ENCODE measurements at places on chromosomes 2 and 18.

- no peak for DNase-seq
These were observed 217.6 kb downstream of the ATAD2B start for GRCh38 chr2:23709311-23709710.

- no peak for DNase-seq
These were observed 46.8 kb downstream of the RNF138 start for GRCh38 chr18:32138332-32138982.

DNA sequence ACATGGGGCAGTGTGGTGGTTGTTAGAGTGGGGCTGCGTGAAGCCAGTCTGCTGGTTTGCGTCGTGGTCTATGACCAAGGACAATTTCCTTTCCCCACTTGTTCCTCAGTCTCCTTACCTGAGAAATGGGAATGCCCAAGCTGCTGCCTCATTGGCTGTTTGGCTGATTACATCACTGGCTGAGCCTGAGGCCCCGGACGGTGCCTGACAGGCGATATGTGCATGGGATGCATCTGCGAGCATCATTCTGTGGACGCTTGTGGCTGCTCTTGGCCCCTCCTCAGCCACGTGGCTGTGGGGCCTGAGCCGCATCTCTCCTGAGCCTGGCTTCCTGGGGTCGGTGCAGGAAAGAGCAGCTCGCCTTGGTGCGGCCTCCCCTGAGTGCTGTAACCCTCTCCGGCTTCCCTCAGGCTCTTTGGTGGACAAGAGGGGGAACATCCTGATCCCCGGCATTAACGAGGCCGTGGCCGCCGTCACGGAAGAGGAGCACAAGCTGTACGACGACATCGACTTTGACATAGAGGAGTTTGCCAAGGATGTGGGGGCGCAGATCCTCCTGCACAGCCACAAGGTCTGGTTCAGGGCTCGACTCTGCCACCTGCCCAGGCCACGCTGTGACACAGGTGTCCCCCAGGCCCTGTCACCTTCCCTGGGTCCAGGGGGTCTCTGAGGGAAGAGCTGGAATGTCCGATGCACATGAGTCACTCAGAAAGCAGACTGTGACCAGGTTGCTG is 17.2 kb downstream of the CNDP2 start:
- DNase-seq = no peak

GRCh38 chr2:22912398-22912797 is 472.6 kb upstream of the KLHL29 start:
- DNase-seq = no peak

- DNase-seq = no peak
These were observed 46.6 kb downstream of the HS6ST1 start for GRCh38 chr2:128271911-128272600.

GRCh38 chr18:7317804-7318231 is 86.9 kb downstream of the LRRC30 start:
- DNase-seq = no peak

GRCh38 chr2:17036361-17036760 is 370.7 kb upstream of the CYRIA start:
- DNase-seq = no peak

- DNase-seq = no peak
These were observed 483.6 kb downstream of the EPHA4 start for GRCh38 chr2:221088506-221088905.

DNA sequence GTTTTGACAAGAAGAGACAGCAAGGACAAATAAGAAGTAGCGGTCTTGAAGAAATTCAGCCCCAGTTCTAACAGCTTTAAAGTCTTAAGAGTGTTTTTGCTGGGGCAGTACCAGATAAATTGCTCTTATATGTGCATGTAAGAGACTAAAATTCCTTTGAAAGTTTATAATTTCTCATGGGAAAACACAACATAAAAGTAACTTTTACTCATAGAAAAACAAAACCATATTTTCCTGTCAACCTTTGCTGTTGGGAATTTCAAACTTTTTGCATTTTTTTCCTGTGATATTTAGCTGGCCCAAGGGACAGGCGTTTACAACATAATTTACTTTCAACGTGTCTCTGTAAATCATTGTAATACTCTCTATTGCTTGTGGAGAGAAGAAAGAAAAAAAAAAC is 767.8 kb upstream of the ZEB2 start:
- no peak for DNase-seq

GRCh38 chr2:37232131-37232933 is 874 bp downstream of the NDUFAF7 start:
- peak; percentile 44 for DNase-seq

GRCh38 chr18:77571743-77572142 is 322.1 kb downstream of the GALR1 start:
- DNase-seq = no peak

DNA sequence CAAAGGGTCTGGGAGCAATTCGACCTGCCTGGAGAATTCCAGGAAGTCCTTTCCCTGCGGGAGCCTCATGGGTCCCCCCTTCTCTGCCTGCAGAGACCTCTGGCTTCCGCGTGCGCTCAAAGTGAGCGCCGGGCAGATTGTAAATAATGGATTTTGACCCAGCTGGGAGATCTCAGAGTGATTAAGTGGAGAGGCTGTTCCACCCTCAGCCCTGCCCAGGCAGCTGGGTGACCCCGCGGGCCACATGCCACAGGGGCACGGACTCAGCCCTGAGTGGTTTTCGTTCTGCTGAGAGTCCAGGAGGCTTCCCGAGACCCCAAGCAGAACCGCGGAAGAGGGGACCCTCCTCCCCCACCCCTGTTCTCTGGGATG is 1.2 kb downstream of the KCNG2 start:
- no peak for DNase-seq

- no peak for DNase-seq
These were observed 65.1 kb downstream of the TIMM21 start for GRCh38 chr18:74213429-74213828.

DNA sequence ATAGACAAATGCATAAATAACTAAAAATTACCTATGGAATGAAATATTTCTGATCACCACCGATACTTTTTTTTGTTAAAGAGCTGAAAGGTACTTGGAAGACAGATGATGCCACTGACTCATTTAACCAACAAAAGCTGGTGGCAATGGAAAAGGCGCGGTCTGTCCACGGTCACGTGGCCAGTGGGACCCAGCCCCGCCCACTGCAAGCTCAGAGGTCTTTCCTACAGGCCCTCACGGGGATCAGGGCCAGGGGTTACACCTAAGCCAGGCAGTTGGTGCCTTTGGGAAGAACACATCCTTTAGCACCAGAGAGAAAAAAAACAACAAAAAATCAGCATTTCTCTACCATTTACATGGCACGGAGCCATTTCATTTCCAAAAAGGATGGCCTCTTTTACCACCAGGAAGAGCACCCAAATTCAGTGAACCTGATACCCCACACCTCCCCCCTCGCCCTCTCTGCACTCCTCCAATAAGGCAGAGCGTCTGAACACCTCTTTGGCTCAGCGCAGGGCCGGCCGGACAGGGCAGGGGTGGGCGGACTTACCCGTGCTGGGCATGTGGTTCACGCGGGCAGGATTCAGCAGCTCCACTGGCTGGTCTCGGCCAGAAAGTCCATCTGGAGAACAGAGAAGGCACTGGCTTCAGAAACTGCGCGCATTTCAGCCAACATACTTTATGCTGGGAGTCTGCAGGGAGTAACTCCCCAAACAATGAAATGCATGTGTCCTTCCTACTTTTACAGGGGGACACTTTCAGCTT is 164.6 kb downstream of the HDAC4 start:
- DNase-seq = no peak

DNA sequence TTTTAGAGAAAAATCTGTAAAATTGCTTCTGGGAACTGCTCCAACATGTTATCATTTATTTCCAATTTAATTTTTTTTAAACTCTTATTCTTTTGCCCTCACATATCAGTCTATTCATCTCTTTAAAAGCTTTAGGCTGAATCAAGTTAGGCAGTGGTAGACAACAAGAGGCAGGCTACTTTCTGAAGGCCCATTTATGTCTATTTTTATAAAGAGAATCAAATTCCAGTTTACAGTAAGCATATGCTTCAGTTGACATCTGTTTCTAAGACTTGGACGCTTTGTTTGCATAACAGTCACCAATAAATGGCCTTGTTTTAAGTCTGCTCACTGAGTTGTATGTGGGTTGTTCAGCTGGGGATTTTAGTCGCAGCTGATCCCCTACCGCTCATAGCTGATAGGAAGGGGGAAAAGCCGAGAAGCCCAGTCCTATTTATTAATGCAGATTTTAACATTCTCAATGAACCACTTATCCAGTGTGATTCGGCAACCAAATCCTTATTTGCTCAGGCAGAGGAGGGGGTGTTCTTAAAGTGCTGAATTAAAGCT is 260.4 kb upstream of the SIX3 start:
- DNase-seq = no peak

DNA sequence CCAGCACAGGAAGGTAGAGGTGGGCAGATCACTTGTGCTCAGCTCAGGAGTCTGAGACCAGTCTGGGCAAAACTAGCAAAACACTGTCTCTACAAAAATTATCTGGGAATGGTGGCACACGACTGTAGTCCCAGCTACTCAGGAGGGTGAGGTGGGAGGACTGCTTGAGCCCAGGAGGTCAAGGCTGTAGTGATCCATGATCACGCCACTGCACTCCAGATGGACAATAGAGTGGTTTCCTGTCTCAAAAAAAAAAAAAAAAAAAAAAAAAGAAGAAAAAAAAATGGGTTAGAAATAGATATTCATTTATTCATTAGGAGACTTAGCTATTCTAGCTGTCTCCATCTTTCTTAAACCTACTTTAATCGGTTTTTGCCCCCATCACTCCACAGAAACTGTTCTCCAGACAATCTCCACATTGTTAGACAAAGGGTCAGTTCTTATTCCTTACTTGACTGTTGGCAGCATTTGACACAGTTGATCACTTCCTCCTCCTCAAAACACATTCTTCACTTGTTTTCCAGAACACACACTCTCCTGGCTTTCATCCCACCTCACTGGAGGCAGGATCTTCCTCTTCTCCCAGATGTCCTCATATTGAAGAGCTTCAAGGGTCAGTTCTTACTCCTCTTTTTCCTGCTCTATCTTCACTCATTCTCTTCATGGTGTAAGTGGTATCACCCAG is 103.1 kb downstream of the DTNB start:
- DNase-seq = no peak

GRCh38 chr2:7681881-7682461 is 764.8 kb downstream of the RNF144A start:
- DNase-seq = no peak

GRCh38 chr2:55985406-55985805 is 61.8 kb upstream of the EFEMP1 start:
- DNase-seq = no peak

GRCh38 chr2:6975988-6976387 is 58.8 kb downstream of the RNF144A start:
- no peak for DNase-seq

GRCh38 chr2:198219292-198219691 is 414.9 kb downstream of the PLCL1 start:
- no peak for DNase-seq

DNA sequence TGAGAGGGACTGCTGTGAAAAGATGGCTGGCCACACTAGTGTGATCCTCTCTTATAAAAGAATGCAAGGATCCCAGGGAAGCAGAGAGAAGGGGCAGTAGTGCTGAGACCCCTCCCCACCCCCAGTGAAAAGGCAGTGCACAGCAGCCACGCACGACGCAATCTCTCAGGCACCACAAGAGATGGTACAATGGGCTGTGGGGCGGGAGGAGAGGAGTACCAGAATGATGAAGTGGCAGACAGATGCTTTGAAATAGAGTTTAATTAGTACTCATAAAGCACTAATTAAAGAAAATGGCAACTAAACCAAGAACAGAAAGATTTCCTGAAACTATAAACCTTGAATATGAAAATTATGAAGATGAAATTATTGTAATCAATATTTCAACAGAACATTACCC is 29.0 kb downstream of the B4GALT6 start:
- DNase-seq = no peak

- DNase-seq = peak; percentile 53
These were observed 279.9 kb downstream of the ALPK2 start for GRCh38 chr18:58348951-58349350.

DNA sequence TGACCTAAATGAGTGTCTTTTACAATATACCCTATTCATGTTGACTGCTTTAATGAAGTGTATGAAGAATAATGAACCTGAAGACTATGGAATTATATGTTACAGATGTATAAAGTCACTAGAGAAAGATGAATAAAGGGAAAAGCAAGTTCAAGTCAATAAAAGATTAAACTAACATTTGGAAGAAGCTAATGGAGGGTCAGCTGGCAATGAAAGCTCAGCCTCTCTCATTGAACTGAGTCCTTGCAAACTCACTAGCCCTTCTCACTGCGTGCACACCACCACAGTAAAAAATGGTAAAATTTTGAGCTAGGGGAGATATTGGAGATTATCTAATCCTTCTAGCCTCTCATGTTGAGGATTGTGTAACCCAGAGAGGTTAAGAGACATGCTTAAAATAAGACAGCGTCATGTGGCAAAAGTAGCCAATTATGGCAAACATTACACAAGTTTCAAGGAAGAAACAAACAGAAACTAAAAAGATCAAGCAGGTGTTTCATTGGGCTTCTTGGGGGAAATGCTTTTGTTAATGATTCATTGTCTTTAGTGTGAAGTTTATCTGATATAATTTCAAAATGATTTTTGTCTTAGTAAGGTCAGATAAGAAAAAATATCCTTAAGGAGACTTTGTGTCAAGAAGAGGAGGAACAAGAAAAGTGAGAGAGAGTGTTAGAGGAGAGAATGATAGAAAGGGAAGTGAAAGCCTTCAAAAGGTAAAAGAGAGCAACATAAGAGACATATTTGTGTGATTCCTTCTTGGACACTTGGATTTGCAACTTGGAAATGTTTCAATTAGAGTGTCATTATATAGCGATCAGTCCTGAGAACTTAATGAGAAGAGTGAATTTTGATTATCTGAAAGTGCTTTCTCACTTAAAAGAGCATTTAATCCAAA is 893.7 kb upstream of the FAM98A start:
- no peak for DNase-seq

GRCh38 chr2:36458106-36458505 is 102.5 kb downstream of the CRIM1 start:
- no peak for DNase-seq

DNA sequence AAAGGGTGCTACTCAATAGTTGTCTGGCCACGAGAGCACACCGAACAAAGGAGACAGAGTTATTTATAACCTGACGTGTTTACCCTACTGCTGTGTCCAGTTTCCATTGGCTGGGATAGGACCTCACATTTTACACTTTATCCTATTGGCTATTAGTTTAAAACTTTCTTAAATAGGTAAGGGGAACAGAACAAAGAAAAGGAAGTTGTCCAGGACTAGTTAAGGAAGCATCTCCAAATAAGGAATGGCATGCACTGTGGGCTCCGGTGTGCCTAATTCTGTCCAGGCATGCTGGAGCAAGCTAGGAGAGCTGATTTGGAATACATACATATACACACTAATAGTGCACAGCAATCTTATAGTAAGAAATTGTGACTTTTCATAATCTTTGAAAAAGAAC is 72.2 kb downstream of the CAB39 start:
- no peak for DNase-seq

DNA sequence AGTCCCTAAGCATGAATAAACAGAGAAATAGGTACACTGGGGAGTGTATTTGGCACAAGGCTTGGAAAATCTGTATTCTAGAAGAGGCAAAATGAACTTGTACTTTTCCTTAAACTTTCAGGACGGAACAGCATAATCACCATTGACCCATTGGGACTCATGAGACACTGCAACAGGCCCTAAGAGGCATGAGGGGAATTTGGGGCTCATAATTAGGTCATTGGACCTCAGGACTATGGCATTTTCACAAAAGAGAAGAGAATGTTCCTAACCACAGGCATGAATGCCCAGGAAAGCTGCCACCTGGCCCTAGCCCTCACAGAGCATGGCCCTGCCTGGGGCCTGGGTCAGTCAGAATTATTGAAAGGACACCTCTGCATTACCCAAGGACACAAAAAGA is 67.9 kb upstream of the PIK3C3 start:
- no peak for DNase-seq

- DNase-seq = no peak
These were observed 20.0 kb downstream of the AQP12B start for GRCh38 chr2:240662681-240663080.

GRCh38 chr18:41022484-41022883 is 932.5 kb upstream of the PIK3C3 start:
- no peak for DNase-seq

Measured in lower lobe of right lung (tissue), 2 donors.